ENCODE measurements at places on chromosomes 7 and 10.

GRCh38 chr7:142231716-142232115, 26.1 kb downstream of the PRSS58 start:
- no peak for DNase-seq

GRCh38 chr7:46932306-46932675, 649.6 kb downstream of the TNS3 start:
- DNase-seq: no peak

GRCh38 chr10:22340329-22341189, 4.7 kb upstream of the SPAG6 start:
- peak; percentile 80 for DNase-seq

DNA sequence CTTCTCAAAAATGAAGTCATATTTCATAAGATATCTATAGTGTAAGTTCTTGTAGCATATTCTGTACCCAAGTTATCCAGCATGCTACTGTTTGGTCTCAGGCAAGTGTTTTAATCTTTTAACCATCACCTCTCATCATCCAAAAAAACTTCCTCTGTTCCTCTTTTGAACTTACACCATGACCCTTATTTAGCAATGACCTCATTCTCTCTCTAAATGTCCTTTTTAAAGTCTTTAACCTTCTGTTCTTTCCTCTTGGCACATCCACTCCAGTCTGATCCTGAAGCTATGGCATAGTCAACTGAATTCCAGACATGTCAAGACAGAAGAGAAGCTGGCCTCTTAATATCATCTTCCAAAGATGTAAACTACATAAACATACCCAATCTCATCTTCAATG, 26.2 kb downstream of the PPP3CB start:
- DNase-seq: no peak

DNA sequence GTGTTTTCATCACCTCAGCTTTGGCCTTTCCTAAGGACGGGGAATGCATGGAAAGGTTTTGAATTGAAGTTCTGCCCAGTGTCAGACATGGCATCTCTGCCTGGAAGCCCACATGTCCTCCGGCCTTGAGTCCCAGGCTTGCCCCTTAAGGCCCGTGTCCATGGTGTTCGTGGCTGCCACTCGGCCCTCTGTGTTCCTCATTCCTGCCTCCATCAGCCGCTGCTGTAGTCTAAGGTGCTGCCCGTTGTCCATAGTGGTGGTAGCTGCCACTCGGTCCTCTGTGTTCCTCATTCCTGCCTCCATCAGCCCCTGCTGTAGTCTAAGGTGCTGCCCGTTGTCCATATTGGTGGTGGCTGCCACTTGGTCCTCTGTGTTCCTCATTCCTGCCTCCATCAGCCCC, 180.7 kb upstream of the SHH start:
- DNase-seq: no peak

DNA sequence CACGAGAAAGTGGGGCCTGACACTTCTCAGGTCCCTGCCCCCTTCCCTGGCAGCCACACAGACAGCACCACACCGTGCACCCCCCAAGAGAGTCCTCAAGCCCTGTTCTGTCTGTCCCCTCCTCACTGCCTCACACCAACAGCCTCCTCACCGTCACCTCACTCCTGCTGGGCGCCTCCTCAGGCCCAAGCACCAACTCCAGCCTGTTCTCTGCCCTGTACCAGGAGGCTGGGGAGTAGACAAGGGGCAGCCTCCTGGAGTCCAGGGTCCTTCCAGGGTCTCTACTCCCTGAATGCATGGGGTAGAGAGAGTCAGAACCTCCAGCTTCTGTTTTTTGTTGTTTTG, 26.9 kb upstream of the ELN start:
- DNase-seq: no peak

- DNase-seq: no peak
Observed at GRCh38 chr7:134799377-134799776, 19.9 kb downstream of the CALD1 start.

GRCh38 chr10:131979821-131980270, 1.9 kb downstream of the BNIP3 start:
- no peak for DNase-seq

- no peak for DNase-seq
Observed at GRCh38 chr10:116690356-116691322, 51.7 kb downstream of the HSPA12A start.

DNA sequence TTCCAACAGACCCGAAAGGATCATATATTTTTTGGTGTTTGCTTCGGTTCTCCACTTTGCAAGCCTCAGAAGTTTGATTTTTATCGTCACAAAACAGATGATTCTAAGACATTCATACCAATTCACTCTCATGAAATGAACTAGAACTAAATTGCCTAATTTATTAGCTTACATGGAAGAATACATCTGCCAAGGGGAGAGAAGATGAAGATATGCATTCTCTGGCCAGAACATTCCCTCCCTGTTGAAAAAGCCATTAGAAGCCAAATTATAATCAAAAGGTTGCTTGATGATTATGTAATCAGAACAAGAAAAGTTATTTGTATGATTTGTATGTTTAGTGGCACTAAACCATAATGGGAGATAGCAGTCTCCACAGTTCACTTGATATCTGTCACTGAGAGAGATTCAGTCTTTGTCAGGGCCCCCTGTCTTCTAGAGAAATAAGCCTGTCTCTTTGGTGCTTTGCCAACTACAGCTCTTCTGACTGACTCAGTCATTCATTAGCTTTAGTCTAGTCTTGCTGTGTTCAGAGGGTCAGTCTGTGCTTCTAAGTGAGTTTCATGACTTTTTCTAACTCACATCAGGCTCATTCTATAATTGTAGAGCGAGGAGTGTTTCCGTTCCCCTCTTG, 95.3 kb upstream of the GNAI1 start:
- DNase-seq: no peak

- DNase-seq: no peak
Observed at GRCh38 chr7:6258440-6259182, 13.8 kb downstream of the CYTH3 start.

- no peak for DNase-seq
Observed at GRCh38 chr10:43170491-43170890, 32.2 kb downstream of the CSGALNACT2 start.

DNA sequence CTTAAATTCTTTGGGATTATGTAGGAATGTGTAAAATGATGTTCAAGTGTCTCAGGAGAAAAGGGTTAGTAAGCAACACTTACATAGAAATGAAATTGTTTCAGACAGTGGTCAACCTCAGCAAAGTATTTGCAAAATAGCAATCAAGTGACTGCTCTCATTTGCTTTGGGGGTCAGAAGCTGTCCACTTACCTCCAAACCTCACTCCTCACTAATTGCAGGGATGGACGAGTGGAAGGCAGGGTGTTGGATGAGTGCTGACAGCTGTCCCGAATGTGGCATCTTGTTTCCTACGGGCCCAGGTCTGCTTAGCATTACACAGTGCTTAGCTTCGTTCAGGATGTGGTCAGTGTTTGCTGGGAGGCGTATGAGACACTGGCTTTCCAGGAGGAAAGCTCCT, 437.0 kb downstream of the SUGCT start:
- no peak for DNase-seq

DNA sequence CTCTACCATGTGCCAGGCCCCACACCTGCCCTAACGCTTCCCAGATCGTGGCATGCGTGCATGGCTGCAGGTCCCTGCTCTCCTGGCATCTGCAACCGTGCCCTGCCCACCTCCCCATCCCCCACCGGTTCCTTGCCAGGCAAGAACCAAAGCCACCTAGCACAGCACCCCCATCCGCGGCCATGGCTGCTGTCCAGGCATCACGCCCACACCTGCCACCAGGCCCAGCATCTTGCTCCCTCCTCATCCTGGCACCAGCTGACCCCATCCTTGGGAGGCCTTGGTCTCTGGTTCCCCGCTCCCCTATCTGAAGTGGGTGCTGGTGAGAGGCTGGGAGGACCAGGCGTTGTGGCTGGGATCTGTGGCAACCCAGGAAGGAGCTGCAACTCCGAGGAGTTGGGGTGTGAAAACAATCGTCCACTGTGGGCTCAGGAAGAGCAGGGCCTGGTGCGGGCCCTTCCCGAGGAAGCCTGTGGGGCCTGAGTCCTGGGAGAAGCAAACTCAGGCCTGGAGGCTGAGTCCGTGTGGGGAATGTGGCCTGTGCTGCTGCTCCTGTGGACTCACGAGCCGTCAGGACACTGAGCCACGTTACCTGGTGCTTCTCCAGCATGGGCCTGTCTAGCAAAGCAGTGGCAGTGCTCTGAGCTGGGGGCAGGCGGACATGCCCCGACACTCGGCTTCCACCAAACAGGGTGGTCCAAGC, 417.1 kb downstream of the DNAJB6 start:
- no peak for DNase-seq

GRCh38 chr7:41731493-41732435, 28.9 kb upstream of the INHBA start:
- no peak for DNase-seq

- no peak for DNase-seq
Observed at GRCh38 chr7:27158436-27159265, 2.2 kb upstream of the HOXA7 start.

DNA sequence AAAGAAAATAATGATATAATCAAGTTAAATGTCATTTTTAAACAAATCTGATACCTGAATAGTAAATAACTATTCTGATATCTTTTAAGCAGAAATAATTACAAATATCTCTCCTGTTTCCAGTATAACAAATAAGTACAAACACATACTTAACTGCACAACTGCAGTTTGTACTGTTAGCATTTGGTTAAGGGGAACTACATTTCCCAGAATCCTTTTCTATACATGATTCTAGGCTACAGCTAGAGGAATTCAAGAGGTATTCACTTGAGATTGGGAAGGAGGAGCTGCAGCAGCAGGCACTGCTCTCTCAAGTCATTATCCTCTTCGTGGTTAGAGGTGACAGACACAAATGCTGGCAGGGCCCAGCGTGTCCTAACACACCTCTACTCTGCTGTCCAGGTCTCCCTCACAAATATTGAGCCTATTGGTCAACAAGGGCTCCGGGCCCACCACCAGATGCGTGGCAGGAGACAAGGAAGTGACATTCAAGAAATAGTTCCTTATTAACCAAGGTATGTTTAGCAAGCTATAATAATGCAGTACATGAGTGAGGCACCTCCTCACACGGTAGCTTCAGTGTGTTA, 255.1 kb upstream of the MKLN1 start:
- DNase-seq: no peak

- no peak for DNase-seq
Observed at GRCh38 chr7:22296265-22296566, 60.7 kb downstream of the RAPGEF5 start.

DNA sequence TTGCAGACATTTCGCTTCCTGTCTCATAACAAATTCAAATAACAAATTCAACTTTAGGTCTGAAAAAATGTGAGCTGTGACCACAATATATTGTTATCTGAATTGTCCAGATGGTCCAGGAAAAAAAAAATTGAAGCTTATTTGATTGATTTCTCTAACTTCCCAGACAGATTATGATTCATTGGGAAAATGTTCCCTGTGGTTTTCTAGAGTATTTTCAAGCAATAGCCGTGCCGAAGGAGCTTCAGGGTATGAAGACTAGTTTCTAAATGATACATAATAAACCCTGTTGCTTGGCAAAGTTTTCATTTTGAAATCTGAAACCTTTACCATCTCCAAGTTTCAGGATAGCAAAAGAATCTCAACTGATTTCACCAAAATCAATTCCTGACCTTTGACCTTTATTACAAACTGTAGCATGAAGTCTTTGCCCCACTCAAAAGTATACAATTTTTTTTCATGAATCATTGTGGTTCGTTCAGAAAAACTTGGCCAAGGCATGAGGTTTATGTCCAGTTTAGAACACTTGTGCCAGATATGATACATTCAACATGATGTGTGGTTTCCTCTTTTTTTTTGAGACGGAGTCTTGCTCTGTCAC, 109.9 kb downstream of the JCAD start:
- no peak for DNase-seq

DNA sequence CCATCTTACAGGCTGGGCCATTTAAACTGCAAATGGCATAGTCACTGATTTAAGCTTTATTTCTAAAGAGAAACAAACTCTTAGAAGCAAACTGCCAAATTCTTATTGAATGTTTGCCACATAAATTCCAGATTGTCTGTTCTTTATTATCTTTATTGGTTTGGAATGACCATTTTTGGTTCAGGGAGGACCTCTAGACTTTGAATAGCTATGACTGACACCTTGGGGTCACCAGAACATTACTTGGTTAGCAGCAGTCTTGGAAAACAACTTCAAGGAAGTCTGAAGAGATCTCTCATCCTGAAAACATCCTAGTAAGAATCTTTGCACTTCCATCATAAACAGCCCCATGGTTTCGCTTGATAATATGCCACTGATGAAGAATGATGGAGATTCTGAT, 197.1 kb downstream of the SUGCT start:
- DNase-seq: no peak
